ENCODE measurements at places on chromosomes 5 and 9.
A peak's percentile ranks its signal among the peaks of the same experiment; 100 is the strongest.

GRCh38 chr5:159207222-159207685, 2.1 kb downstream of the RNF145 start:
- DNase-seq, result no peak

DNA sequence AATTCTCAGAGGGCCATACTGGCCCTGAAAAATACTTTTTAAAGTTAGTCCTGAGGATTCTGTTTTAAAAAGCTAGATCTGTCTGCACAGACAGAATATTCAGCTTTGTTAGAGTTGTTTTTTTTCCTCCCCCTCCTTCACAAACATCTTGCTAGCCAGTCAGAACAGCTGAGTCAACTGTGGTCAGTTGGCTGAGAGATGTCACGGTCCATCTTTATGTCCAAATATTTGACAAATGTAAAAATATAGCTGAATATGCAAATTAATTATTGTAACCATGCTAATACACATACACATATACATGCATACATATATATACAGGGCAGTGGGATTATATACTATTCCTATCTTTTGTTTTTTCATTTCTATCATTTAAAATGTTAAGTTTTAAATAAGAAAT, 33.9 kb downstream of the UNC13B start:
- DNase-seq, result no peak

GRCh38 chr9:70395652-70396051, 18.8 kb downstream of the KLF9 start:
- DNase-seq, result no peak

DNA sequence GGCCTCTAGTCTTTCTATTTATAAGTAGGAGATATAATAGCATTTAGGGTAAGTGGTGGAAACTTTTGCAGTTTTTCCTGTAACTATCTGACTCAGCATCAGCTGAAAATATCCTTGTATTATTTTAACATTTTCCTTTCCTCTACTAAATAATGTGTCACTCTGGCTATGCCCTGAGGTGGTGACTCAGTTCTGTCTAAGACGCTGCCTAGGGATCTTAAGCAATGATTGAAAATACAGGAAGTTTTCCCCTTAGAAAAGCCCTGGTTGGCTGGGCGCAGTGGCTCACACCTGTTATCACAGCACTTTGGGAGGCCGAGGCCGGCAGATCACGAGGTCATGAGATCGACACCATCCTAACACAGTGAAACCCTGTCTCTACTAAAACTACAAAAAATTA, 9.3 kb upstream of the EDIL3 start:
- DNase-seq, result no peak

- no peak for DNase-seq
Observed at GRCh38 chr5:164818445-164818844, 1313.0 kb downstream of the MAT2B start.

DNA sequence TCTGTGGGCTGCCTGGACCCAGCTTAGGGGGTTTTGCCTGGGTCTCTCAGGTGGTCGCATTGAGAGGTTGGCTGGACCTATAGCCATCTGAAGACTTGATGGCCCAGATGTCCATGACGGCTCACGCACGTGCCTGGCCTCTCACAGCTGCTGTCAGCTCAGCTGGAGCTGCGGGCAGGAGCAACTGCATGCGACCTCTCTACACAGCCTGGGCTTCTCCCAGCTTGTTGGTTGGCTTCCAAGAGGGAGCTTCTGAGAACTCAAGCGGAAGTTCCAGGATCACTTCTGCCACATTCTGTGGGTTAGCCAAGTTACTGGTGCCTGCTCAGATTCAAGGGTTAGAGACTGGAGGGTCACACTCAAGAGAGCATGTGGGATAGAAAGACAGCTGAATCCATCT, 99.2 kb downstream of the DAPK1 start:
- DNase-seq, result no peak

- DNase-seq, result peak; percentile 2
Observed at GRCh38 chr5:178625679-178626483, 969 bp downstream of the CLK4 start.

- DNase-seq, result no peak
Observed at GRCh38 chr9:113511047-113511521, 47.6 kb downstream of the RGS3 start.

GRCh38 chr9:110832926-110833325, 164.3 kb downstream of the MUSK start:
- DNase-seq, result no peak

- no peak for DNase-seq
Observed at GRCh38 chr5:177450667-177451424, 4.2 kb downstream of the PRR7 start.

DNA sequence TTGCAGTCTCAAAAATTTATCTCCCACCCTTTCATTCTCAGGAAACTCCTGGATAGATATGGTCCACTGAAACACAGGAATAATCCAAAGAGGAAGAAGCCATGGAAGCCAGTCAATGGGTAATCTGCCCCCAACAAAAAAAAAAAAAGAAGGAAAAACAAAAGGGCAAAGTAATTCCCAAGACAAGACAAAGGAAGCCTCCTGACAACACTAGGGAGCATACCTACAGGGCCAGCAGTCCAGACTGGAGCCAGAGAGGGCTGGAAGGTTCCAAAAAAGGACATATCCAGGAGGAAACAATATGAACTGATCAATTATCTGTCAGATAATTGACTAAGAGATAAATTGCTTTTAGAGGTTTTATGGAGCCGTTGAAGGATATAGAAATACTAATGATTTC, 12.9 kb downstream of the FNIP1 start:
- no peak for DNase-seq

Measured in NT2/D1 (cell line).